ENCODE measurements at places on chromosomes 5 and 9.

- no peak for DNase-seq
Measured at GRCh38 chr9:124618476-124618875, 111.3 kb upstream of the NR5A1 start.

GRCh38 chr9:82894961-82895821, 167.8 kb downstream of the RASEF start:
- no peak for DNase-seq

- no peak for DNase-seq
Measured at GRCh38 chr5:10471677-10472076, 30.0 kb downstream of the ROPN1L start.

GRCh38 chr5:33997331-33997983, 10.4 kb downstream of the AMACR start:
- peak; percentile 6 for DNase-seq

- DNase-seq, result peak; percentile 63
Measured at GRCh38 chr9:105694848-105695581, 674 bp downstream of the TMEM38B start.

DNA sequence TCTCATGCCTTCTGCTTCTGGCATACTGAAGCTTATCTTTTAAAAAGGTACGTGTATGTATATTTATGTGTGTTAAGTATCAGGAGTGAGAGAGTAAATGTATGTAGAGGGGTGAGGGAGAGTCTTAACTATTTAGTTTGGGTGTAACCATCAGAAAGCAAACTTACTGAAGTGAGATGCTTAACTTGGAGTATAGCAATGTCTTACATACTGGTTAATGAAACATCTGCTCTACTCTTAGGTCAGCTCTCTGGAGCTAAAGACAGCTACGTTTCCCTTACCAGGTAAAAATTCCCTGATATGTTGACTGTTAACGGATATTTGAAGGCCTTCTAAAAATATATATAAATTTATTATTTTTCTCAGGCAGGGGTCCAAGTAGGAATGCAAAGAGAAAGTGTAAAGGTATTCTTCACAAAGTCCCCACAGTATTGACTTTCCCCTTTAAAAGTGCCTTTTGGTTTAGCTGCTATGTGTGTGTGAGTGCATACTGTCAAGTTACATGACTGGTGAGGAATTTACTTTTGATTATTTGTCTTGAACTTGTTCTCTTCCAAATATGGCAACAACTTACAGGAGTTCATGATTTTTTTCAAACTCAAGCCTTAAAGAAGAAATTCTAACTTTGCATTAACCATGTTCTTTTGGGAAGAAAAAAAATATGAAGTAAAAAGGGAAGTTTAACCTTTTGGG, 12.3 kb upstream of the C5orf24 start:
- DNase-seq, result no peak

DNA sequence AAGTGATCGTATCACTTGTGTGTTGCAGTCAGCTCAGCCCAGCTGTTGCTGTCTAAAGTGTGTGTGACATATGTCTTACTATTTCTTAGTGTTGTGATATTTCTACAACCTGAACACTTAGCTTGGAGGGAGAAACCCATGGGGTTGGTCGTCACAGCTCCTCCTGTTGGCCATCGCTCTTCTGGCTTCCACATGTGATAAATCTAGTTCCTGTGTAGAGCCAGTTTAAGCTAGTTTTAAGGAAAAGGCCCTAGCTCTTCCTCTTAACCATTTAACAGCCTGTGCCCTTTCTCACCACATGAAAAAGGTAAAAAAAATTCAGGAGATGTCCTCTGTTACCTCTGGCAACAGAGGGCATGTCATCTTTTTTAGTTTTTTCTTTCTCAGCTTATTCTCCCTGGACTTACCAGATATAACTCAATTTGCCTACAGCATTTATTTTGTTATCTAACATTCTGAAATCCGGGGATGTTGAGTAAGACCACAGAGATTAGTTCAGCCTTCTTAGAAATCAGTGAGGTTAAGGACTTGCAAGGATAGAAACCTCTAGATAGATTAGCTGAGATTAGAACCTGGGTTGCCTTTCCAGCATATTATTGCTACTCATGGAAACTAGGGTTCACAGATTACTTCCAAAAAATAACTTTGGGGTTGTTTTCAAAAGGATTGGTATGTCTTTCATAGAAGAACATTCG, 100.4 kb downstream of the GAPVD1 start:
- DNase-seq, result no peak

DNA sequence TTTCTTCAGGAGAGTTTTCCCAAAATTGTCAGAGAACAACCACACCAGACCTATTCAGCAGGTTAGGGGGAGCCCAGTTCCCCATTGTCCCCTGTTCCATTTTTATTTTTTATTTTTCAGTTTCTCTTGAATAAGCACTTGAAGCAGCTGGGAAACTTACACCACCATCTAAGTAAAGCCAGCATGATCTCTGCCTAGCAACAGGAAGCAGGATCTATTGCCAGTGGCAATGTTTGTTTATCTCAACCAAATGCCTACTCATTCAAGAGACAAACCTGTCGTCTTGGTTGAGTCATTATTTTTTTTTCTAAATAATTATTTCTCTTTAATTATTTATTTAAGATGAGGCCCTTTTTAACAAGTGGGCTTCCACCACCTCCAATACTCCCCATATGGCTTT, 379.3 kb downstream of the PLK2 start:
- no peak for DNase-seq

DNA sequence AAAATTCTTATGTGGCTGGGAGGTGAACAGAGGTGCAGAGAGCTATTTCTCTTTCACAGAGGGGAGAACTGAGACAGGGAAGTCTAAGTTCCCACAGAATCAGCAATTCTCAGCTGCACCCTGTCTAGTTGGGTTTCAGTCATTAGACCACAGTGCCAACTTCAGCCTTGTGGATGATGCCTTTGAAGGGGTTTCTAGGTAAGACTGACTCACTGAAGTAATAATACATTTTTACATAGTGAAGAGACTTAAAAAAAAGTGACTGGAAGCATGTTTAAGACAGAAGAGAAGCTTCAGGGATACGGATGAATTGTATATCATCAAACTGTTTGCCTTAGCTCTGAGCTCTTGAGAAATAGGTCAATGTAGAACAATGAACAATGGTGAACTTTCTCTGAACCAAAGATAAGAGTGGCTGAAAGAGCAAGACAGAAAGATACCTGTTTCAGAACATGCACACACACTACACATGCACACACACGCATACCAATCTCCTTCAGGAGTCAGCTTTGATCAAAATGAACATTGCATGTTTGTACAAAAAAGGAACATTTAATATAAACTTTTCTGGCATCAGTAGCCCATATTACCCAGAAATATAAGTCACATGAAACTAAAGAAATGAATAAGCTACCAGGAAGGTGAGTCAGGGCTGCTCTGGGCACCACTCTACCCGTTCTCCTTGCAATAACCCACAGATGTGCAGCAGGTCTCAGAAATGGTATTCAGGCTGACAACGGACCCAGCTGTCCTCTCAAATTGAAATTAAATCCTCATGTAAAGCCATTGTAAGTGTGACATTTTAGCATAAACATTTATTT, 12.6 kb upstream of the FYB1 start:
- no peak for DNase-seq

- no peak for DNase-seq
Measured at GRCh38 chr9:91119142-91119541, 242.6 kb downstream of the AUH start.
